Stimulated activated CD4-positive, alpha-beta T cell treated with anti-CD3 and anti-CD28 coated beads, Interleukin-2, amount 100 ng/mL, for 48 hours (primary cell): ENCODE measurements at places on chromosomes 5 and 9.

DNA sequence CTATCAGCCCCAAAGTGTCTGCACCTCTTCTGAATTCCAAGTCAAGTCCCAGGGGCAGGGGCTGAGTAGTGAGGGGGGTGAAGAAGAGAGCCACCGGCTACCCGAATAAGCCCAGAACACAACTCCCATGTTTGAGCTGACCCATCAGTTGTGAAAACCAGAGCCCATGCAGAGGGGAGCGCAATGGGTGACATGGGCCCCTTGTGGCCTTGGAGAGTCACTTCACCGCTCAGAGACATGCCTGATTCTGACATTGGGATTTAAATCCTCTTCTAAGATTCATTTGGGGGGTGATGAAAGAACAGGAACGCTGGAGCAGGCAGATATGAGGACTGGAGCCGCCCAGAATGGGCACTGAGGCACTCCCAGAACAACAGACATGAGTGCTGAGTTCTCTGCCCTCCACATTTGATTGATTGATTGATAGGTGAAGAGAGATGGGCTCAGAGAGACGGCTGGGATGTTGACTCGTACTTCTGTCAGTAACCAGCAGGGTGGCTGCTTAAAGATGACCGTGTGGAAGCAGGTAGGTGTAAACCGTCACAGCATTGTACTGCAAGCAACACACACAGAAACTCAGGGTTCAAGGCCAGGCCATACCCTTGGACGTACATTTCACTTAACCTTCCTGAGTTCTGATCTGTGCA, 74.3 kb downstream of the GPR21 start:
- no peak for DNase-seq

GRCh38 chr5:37005946-37006540, 129.5 kb downstream of the NIPBL start:
- no peak for DNase-seq

- no peak for DNase-seq
Measured at GRCh38 chr5:2833556-2833955, 82.1 kb upstream of the IRX2 start.

GRCh38 chr5:87164409-87164808, 103.3 kb upstream of the RASA1 start:
- DNase-seq = no peak

DNA sequence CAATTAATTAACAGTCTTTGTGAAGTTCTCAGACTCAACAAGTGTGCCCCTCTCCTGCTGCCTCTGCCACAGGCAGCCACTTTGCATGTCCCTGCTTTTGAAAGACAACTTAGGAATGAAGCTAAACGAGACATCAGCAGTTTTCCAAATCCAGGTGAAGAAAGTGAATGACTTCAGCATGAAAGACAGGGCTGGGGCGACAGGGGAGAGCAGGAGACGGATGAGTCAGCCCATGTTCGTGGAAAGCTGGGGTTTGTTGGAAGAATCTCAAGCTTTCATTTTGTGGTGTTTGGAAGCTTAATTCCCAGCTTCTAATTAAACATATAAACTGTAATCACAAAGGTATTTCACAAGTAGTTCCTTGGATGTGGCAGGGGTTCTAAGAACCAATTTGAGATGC, 207.8 kb upstream of the MAP3K1 start:
- DNase-seq = no peak

GRCh38 chr9:124022201-124023121, 10.9 kb downstream of the LHX2 start:
- DNase-seq = no peak

- DNase-seq = no peak
Measured at GRCh38 chr5:51811883-51812471, 428.7 kb downstream of the ISL1 start.

DNA sequence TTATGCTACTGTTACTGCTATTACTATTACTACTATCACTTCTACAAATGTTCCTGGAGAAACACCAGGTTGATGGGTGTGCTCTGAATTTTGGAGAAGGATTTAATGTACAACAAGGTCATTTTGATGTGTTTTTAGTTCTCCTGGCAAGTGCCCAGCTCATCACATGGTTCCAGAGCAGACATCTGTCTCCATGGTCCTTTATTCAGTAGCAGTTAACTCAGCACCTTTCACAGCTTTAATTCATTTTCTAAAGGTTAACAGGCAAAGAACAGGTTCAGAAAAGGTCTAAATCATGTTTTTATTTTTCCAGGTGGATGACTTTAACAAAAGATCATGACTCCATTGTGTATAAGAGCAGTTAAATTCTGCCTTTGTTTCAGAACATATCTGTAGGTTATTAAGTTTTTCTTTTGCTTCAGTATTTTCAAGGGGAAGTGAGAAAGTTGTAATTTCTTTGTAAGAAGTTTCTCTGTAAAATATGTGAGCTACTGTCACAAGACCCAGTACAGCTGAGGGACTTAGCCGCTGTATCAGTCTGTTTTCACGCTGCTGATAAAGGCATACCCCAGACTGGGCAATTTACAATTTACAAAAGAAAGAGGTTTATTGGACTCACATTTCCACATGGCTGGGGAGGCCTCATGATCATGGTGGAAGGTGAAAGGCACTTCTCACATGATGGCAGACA, 41.9 kb downstream of the MTRR start:
- DNase-seq = no peak

GRCh38 chr5:65186646-65187227, 295.0 kb downstream of the ADAMTS6 start:
- DNase-seq = no peak

GRCh38 chr9:37677435-37677834, 26.7 kb downstream of the FRMPD1 start:
- no peak for DNase-seq

GRCh38 chr9:68546596-68547390, 6.1 kb upstream of the TMEM252 start:
- DNase-seq = no peak

DNA sequence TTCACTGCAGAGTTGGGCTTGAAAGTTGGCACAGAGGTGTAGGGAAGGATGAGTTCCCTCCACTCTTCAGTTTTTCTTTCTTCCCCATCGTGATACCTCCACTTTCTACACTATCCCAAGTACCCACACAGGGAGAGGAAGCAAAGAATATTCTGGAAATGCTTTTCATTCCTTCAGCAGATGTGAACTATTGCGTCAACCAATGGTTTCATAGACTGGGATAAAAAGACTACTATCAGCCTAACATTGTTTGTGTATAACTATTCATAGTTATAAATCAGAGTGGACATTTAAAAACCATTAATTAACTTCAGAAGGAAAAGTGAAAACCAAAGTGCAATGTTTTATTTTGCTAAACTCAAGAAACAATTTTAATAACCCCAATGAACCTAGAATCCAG, 63.6 kb upstream of the MAMDC2 start:
- no peak for DNase-seq

DNA sequence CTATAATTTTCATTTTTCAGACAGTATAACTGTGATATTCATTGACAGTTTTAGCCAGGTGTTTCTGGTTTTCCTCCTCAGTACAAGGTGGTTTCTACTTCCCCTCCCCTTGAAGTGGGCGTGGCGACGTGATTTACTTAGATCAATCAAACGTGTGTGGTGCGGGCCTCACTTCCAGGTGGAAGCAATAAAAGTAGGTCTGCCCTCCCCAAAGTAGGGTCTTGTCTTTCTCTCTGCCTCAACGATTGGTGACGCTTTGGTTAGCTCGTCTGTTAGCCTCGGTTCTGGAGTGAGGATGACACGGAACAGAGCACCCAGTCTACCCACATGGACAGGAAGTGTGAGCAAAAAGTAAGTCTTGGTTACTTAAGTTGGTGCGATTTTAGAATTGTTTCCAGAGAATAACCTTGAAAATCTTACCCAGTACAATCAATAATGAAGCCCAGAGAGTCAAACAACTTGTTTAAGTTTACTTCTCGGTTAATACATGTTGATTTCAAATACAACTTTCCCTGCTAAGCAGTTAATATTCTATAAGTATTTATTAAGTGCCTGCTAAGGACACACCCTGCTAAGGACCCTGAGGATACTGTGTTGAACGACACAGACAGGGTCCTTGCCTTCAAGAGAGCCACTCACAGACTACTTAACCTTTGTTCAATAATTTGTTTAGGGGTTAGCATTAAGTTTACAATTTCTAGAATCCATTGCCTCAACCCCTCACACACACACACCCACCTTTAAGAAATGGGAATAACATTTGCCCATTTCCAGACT, 48.4 kb downstream of the COX7C start:
- DNase-seq = no peak

- no peak for DNase-seq
Measured at GRCh38 chr5:122063836-122064235, 14.2 kb downstream of the LOX start.

GRCh38 chr5:132589467-132589866, 32.7 kb downstream of the RAD50 start:
- no peak for DNase-seq

- no peak for DNase-seq
Measured at GRCh38 chr9:136020206-136020605, 59.0 kb upstream of the UBAC1 start.

- DNase-seq = peak; percentile 8
Measured at GRCh38 chr5:122775550-122776542, 966 bp downstream of the SNX2 start.

DNA sequence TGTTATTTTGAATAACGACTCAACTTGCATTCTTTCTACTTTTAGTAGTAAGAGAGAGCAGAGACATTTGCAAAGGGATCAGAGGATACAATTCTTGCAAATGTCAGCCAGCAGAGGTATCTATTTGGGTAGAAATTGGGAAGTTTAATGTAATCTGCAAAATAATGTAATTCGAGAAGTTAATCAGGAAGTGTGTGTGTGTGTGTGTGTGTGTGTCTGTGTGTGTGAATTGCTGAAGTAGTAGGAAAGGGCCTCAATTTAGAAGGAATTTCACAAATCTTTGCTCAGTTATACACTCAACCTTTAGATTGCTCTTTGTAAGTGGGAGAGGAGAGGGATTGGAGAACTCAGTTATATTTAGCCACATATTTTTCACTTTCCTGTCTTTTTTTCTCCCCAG, 11.0 kb upstream of the IFNA1 start:
- DNase-seq = no peak

DNA sequence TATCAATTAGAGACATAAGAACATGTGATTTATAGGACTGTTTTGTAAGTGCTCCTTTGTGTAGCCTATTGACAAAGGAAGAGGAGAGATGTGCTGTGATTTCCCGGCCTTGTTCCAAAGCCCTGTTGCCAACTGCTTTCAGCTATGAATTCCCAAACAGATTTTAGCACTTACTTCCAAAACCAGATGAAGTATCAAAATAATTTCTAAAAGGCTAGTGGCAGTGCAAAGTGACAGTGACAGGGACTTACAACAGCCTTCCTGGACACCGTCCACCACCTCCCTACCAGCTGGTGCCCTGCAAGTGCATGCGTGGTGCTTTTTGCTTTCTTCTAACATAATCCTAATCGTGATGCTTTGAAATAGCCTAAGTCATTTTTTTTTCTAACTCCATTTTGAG, 254.1 kb upstream of the ACTBL2 start:
- no peak for DNase-seq

GRCh38 chr5:45225571-45226031, 416.9 kb downstream of the MRPS30 start:
- DNase-seq = no peak

DNA sequence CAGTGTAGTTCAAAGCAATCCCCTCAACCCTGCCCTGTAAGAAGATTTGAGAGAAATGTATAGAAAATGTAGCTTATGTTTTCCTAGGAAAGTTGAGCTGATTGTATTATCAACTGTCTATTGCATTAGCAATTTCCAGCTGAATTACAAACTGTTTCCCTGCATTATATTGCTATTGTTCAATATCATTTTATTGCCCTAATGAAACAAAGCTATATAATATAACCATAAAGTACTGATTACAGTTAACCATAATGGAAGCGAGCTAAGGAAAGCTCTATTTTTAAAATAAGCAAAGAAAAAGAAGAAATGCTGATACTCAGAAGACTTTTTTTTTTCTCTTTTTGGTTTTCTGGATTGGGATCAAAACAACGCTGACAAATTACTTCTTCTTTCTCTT, 228.3 kb downstream of the EFNA5 start:
- DNase-seq = no peak

- no peak for DNase-seq
Measured at GRCh38 chr9:112569186-112569585, 82.6 kb downstream of the KIAA1958 start.

GRCh38 chr9:130847306-130848217, 12.5 kb downstream of the ABL1 start:
- DNase-seq = no peak

DNA sequence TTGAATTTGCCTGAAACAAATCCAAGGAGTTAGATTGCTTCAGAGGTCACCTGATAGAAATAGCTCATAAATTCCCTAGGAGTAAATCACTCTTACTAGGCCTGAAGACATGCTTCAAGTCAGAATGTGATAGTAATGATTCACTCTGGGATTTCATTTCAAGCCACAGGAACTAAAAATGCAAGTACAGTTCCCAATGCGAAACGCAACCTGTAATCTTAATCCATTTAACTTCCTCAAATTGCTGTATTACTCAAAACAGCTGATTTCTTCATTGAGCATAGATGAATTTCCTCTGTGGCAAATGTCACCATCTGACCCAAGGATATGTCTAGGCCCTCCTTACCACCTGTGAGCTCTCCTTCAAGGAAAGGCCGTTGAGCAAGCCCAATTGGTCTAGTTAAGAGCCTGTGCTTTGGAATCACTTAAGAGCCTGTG, 32.1 kb upstream of the IL6ST start:
- no peak for DNase-seq

- DNase-seq = peak; percentile 61
Measured at GRCh38 chr9:99824378-99825171, 2.9 kb downstream of the NR4A3 start.

GRCh38 chr5:23025629-23026233, 172.6 kb upstream of the CDH12 start:
- no peak for DNase-seq

- DNase-seq = no peak
Measured at GRCh38 chr5:82107267-82107666, 135.4 kb downstream of the ATG10 start.

DNA sequence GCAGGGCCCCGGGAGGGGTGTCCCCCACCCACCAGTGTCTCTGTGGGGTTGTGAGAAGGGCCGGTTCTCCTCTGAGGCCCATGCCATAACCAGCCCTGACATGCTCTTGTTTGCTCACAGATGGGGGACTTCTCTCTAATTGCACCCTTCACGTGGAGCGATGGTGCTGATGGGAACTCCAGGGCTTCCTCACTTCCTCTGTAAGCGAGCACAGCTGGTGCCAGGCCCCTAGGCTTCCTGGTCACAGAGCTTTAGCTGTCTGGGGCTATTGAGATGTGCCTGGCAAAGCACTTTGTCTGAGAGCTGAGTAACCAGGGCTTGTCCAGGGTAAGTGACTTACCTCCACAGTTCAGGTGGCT, 36.4 kb downstream of the PHF2 start:
- no peak for DNase-seq

GRCh38 chr5:120375248-120375647, 88.9 kb upstream of the PRR16 start:
- DNase-seq = no peak
